Stimulated activated CD8-positive, alpha-beta memory T cell treated with anti-CD3 and anti-CD28 coated beads, Interleukin-7, amount 100 ng/mL, for 1 hour (primary cell): ENCODE measurements at places on chromosomes 2 and 18.

DNA sequence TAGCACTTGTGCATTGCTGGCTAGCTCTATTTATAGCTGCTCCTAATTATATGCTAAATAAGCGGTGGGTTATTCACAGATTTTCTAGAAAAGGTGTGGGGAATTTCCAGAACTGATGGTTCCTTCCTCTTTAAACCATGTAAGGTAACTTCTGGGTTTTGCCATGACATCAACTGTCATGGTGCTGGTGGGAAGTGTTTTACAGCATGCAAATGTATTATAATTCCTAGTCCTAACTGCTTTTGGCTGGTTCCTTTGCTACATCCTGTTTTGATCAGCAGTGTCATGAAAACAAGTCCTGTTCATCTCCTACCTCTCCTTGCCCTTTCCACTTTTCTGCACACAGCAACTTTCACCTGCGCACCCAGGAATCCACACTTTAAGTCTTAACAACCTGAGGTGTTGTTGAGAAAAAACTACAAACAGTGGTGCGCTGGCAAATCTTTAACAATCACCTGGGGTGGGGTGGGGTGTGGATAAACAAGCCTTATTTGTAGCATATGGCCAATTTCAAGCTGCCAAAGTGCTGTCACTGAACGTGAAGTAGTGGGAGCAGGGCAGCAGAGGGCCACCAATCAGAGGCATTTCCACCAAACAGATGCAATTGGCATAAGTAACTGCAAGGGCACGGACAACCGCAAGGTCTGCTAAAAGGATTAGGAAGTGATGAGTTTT lies 33.4 kb upstream of the SKOR2 start:
- no peak for DNase-seq

- DNase-seq, result no peak
Observed at GRCh38 chr18:70454704-70455322, 166.0 kb downstream of the SOCS6 start.

DNA sequence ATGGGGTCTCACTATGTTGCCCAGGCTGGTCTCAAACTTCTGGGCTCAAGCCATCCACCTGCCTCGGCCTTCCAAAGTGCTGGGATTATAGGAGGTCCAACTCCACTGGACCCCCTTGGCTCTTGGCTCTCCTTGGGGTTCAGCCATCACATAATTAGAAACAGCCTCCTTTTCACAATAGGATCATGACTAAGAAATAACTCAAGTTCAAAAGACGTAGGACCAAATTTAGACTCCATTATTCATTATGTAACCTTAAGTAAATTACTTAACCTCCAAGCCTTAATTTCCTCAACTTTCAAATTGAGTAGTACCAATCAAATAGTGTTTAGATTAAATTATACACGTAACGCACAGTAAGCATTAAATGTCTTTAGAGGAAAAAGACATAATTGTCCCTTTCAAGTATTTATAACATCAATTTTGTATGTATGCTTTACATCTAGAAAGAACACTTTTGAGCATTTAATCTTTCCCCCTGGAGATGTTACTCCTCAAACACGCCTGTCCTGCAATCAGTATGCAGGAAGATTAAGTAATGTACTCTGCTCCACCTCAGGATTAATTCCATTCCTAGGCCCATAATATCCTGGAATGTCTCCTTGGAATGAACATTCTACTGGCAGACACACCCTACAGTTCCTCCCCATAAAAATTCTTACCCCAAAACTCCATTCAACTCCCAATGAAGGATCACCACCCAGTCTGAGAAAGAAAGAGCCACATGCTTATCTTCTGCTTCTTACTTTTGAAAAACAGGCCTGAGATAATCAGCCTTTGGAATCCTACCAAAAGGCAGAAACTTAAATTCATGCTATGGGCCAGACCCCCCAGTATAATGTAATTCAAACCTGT lies 49.1 kb downstream of the COBLL1 start:
- no peak for DNase-seq

GRCh38 chr2:112582314-112582746 lies 2.1 kb upstream of the CHCHD5 start:
- no peak for DNase-seq

GRCh38 chr2:202140522-202141252 lies 67.6 kb downstream of the KIAA2012 start:
- no peak for DNase-seq

DNA sequence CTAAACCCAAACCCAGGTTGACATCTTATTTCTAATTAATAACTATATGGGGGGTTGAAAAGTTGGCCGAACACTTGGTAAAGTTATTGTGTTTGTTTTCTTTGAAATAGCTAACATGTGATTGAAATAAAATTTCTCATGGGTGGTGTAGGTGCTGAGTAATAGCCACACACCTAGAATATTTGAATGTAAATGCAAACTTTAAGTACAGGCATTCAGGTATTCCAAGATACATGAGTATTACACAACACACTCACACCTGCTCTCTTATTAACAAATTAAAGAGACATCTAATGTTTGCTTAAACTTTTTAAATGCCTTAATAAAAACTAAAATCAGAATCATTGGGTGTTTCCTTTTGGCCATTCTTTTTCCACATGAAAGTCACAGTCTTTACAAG lies 165.5 kb downstream of the EHBP1 start:
- no peak for DNase-seq

DNA sequence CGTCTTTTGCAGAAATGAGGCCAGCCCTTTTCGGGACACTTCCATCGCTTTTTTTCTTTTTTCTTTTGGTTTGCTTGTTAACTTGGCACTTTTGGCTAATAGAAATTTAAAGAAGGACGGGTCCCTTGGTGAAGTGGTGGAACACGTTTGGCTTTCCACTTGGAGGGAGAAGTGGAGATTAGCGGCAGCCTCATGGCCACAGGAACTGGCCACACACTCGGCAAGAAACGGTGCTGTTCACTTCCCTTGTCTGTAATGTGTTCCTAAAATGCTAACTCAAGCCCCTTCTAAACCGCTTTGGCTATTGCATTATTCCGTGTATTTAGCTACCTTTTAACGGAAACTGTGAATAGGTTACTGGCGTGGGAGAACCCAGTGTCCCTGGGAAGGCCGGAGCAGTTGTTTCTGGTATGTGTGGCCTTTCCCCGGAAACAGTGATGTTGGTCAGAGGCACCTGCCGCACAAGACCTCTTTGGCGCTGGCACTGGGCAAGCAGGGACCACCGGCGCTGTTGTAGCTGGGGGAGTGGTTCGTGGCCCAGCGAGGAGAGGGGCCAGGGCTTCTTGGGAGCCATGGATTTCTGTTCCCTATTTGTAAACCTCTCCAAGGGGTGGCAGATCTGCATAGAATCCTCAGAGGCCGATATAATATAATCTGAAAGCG lies 981 bp downstream of the RAMP1 start:
- DNase-seq, result no peak

- no peak for DNase-seq
Observed at GRCh38 chr18:10111191-10111590, 197.4 kb downstream of the VAPA start.

DNA sequence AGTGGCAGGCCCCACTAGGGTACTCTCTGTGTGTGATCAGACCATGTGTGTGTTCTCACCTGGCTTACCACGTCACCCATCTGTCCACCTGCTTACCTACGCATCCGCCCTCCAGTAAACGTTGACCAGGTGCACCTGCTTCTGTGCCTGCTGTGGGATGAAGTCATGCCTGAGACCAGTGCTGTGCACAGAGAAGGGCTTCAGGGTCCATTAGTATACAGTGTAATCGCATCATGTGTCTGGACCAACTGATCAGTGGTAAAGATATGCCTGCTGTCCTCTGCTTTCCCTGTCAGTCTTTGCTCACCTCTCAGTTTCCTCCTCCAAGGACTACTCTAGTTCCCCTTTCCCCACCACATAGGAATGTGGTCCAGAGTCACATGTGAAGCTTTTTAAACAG lies 109.3 kb downstream of the FHOD3 start:
- DNase-seq, result no peak

GRCh38 chr18:80202264-80202998 lies 44.9 kb downstream of the PARD6G start:
- no peak for DNase-seq

DNA sequence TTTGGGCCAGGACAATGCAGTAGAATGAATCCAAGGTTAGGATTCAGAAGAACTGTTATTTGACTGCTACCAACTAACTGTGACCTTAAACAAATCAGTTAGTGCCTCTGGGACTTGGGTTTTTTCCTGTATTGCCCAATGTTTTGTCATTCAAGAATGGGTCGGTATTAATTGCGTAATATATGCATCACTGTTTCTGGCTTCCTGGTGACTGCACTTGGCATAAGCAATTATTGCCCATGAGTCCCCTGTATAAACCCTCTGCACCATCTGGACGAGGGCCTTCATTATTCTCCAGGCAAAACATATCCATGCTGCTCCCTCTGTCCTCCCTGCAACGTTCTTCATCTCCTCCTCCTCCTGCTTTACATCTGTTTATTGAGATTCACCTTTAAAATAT lies 255.8 kb upstream of the LRRTM1 start:
- DNase-seq, result no peak

- DNase-seq, result no peak
Observed at GRCh38 chr2:223621901-223622300, 19.7 kb upstream of the SCG2 start.

GRCh38 chr2:137262594-137262993 lies 497.2 kb downstream of the THSD7B start:
- no peak for DNase-seq

DNA sequence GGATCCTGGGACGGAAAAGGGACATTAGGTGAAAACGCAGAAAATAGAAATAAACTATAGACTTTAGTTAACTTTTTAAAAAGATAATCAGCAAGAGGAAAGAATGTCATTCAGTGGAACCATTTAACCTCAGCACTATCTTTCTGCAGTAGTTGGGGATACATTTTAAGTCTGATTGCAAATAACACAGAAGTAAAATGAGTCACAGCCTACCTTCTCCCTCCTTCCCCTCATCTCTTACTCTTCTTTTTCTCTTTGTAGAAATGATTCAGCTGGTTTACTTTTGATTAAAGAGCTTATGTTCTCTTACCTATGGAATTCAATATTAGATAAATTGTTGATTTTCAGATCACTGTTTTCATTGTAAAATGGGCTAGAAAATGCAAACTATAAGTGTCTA lies 171.2 kb downstream of the FAM210A start:
- no peak for DNase-seq

DNA sequence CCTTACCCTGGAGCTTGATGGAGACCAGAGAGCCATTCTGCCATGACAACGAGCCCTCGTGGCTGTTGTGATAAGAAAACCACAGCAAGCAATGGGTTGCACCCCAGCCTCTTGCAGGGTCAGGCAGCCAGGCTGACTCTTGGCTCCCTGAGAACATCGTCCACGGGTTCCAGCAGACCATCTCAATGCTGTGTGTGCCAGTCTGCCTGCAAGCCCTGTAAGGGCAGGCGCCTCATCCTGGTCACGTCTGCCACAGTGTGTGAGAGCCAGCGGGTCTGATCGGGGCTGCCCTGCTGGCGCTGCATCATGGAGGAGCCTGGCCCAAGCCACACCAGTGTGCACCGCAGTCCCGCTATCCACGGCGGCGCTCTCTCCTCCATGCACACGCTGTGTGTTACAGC lies 71.0 kb upstream of the MGAT4A start:
- no peak for DNase-seq

- DNase-seq, result no peak
Observed at GRCh38 chr18:9147440-9148202, 11.0 kb downstream of the ANKRD12 start.

DNA sequence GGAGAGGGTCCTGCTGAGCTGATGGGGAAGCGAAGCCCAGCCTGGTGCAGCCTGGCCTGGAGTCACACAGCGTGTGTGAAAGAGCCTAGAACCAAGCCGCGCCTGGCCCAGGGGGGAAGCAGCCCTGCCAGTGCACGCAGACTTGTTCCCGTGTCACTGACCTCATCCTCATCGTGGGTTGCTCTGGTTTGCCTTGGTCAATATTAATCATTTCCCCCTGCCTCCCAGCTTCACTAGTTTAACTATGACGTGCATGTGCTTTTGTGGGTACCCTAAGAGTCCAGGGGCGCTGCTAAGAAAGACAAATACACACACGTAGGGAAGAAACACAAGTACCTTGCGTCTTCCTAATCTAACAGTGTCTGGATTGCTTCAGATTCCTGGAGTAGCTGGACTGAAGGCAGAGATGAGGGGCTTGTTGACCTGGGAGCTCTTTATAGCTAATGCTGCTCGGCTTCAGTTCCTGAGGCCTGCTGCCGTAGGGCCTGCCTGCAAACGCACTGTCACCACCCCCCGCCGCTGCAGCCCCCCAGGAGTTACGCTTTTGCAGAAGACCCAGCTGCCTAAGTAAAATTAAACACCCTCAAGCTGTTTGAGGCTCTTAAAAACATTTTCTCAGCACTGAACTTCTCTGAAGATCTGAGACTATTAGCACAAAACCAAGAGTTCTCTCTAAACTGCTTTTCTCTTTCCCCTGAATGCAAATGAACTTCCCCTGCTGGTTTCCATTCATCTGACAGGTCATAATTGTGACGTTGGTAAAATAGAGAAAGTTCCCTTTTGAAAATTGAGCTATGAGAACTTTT lies 159.2 kb downstream of the FAM210A start:
- DNase-seq, result no peak

GRCh38 chr2:143356336-143356735 lies 227.1 kb downstream of the ARHGAP15 start:
- no peak for DNase-seq

DNA sequence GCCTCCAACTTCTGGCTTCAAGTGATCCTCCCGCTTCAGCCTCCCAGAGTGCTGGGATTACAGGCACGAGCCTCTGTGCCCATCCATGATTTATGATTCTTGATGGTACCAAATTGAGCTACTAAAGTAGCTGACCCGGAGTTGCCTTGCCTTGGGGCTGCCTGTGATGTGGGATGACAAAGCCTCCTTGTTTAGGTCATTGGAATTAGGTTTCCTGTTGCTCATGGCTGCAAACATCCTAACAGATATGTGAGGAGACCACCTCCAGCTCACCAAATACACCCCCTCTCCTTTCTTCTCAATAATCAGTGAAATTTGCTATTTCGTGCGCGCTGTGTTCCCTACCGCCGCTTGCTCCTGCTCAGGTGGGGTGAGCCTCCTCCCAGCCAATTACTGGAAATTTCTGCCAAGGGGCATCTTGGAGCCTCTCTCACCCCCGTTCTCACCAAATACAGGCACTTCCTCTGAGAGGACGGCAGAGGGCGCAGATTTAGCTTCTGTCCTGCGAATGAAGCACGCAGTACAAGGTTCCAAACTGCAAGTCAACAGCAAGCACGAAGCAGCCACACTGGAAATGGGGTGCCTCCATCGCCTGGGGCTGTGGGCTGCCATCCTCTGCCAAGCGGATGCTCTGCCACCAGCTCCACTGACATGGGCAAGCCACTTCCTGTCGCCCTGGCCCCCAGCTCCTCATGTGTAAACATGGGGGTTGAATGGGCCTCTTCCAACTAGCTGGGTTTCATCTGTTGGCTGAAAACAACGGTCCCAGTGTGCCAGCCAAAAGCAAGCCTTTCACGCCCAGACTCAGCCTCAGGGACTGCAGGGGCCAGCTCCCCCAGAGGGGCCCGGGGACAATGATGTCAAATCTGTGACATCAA lies 71.7 kb downstream of the NCAPH start:
- DNase-seq, result peak; percentile 50

GRCh38 chr2:172308253-172308935 lies 119.0 kb upstream of the ITGA6 start:
- no peak for DNase-seq

- no peak for DNase-seq
Observed at GRCh38 chr2:43170405-43171105, 55.9 kb downstream of the ZFP36L2 start.
